ENCODE measurements at places on chromosomes 2 and 18.

DNA sequence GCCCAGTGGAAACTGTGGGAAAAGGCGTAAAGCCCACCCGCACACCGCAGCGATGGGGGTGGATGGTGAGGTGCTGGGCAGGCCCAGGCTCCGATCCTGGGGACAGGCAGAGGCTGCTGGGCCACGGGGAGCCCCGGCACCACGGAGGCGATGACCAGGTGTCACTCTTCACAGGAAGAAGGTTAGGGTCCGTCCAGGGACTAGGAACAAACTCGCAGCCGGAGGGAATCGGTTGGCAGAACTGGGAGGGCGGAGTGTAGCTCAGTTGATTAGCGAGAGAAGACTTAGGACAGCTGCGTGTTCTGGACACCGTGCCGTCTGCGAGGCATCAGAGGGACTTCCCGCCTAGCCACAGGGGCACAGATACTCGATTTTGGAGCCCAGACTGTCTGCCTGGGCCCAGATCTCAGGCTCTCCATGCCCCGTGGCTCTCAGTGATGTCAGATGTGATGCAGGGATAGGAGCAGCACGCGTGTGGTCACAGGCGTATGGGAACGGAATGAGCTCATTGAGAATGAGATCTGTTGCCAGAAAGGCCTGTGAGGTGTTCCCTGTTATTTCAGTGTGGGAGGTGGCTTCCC lies 16.1 kb upstream of the ALLC start:
- DNase-seq: no peak

DNA sequence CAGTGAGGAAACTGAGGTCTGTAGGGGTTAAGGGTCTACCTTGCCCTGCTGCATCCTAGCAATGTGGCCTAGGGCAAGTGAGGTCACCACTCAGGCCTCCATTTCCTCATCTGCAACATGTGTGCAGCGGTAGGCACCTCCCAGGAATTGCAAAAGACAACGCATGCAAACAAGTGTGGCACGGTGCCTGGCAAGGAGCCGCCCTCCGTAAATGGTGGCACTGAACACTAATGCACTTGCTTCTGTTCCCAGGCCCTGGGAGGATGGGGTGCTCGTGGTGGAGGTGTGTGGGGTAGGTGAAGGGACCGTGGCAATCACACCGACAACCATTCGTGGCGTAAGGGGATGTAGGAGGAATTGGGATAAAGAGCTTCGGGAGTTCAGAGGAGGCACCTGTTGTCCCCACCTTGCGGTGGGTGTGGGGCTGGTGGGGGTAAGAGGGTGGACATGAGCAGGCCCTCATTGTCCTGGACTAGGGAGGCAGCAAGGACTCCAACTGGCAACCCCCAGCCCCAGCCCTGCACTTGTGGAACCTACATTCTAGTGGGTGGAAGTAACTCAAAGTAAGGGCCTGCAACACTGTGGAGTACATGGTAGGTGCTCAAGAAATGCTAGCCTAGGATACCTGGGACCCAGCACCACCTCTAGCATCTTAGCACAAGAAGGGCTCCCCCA lies 26.0 kb downstream of the ATOH8 start:
- DNase-seq: no peak

GRCh38 chr18:9330419-9330818 lies 4.2 kb upstream of the TWSG1 start:
- no peak for DNase-seq

- DNase-seq: no peak
Measured at GRCh38 chr2:127660291-127660578, 14.3 kb downstream of the GPR17 start.

DNA sequence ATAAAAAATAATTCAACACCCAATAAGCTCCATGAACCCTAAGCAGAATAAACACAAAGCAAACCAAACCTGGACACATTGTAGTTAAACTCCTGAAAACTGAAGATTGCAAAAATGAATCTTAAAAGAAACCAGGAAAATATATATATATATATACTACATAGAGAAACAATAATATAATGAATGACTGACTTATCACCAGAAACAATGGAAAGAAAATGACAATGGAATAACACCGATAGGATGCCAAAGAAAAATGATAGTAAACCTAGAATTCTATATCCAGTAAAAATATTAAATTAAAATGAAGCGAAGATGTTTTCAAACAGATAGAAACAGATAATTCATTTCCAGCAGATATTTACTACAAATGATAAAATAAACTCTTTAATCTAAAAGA lies 346.9 kb downstream of the IRS1 start:
- no peak for DNase-seq

GRCh38 chr2:8413589-8414135 lies 268.2 kb upstream of the ID2 start:
- no peak for DNase-seq

DNA sequence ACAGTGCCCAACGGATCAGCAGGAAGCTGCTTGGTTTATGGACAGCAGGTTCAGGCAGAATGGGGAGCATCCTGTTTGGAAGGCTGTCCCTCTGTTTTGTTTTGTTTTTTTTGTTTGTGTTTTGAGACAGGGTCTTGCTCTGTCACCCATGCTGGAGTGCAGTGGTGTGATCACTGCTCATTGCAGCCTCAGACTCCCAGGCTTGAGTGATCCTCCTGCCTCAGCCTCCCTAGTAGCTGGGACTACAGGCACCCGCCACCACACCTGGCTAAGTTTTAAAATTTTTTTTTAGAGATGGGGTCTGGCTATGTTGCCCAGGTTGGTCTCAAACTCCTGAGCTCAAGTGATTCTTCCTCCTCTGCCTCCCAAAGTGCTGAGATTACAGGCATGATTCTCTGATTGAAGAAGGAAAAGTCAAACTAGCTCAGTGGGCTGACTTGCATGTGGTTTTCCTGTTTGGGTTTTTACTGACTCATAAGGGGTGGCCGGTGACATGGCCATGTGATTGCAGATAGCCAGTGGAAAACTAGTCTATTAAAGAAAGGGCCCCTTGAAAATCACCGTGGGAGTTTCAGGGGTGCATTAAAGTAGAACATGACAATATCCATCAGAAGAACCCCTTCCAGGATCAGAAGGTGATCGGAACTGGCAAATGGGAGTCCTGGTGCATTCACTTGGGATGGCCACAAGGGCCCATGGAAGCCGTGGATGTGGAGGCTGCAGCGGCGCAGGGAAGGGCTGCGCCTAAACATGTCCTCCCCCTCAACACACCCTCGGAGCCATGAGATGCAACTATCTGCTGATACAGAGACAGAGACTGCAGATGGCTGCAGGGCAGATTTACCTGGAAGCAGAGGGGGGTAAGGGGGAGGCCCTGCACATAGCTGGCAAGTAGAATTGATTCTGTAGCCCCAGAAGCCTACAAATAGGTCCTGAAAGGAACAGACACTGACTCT lies 26.5 kb downstream of the AQP12B start:
- no peak for DNase-seq

DNA sequence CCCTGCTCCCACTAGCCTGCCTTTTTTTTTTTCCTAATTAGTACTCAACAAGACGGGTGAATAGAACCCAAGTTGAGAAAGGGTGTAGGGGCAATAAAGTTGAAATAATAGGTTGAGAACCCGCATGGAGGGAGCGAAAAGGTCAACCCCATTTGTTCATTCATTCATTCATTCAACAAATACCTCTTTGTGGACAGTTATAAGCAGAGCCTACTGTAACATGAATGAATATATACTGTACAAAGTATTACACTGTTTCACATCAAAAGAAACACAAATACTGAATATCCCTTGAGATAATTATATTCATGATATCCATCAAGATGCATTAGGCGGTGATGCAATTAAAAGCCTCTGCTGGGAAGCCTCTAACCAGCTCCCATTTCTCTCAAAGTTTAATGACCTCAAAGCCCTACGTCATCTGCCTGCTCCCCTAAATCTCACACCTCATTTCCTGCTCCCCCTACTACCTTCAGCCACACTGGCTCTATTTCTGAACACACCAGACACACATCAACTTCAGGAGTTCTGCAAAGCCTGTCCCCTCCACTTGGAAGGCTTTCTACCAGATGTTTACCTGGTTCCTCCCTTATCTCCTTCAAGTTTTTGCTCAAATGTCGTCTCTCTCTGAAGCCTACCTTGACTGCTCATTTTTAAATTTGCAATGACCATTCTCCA lies 1.4 kb upstream of the NBAS start:
- no peak for DNase-seq

DNA sequence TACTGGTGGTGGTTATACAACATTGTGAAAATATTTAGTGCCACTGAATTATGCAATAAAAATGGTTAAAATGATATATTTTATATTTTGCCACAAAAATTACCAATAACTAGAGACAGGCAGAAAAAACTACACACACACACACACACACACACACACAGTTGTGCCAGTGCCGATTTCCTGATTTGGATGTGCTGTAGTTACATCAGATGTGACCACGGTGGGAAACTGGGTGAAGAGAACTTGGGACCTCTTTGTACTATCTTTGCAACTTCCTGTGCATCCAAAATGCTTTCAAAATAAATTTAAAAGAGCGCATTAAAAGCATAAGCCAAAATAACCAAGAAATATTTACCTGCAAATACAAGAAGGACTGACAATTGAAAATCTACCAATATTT lies 61.6 kb upstream of the CCBE1 start:
- DNase-seq: no peak

DNA sequence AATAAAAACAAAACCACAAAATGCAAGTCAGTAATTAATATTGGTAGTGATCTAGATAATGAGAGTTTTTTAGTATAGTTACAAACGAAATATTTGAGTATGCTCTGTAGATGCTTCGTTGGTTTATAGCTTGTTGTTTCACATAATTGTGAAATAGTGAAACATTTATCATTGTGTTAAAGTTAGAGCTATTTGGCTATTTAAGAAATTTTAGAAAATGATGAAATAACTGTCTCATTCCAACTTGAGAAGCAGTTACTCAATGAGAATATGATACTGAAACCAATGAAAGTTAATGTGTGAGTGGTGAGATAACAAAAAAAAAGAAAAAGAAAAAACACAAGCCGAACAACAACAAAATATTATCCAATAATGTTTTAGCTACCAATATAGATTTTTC lies 475.6 kb upstream of the ZEB2 start:
- DNase-seq: no peak

DNA sequence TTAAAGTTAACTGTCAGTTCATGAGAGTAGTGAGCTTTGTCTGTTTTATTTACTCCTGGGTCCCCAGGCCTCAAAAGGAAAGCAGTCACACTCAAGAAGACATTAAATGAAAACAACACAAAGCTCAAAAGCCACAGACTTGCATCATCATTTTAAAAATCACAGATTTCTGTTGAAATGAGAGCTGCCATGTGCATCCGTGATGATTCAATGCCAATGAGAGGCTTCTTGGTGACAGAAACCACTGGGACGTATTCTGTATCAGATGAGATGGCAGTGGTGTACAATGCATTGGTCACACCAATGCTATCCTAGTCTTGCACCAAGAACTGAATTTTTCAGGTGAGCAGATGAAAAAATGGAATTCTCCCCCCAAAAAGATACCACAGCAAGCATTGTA lies 204.8 kb downstream of the ANAPC1 start:
- no peak for DNase-seq

DNA sequence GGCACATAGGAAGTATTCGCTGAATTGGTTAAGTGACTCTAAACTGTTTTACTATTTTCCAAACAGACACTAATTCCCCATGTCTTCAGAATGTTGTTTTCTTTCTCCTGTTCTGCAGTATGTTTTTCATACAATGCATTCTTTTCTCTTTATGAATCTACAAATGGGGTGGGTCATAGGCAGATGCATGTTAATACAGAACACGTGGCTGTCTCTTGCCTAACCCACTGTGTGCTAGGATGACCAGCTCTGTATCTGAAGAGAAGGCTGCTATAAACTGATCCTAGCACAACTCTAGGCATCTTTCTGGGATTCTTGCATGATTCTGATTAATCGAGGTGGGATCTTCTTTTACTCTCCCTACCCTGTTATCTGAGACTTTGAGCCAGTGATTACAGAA lies 826.0 kb downstream of the PLCL1 start:
- DNase-seq: no peak

DNA sequence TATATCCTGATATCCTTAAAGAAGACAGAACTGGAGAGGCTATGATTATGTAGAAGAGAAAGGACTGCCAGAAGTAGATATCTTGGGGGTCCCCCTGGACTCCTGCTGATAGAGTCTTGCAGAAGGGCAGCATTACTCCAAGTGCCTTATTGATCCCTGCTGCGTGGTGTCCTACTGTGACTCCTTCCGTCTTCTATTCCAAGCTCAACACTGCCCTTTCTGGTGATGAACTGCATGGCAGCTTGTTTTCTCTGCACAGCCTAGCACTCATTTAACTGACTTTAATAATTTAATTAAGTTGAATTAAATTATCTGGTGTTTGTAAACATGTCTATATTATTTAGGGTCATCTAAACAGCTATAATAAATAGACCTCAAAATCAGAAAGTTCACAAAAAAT lies 194.1 kb upstream of the DSEL start:
- no peak for DNase-seq

DNA sequence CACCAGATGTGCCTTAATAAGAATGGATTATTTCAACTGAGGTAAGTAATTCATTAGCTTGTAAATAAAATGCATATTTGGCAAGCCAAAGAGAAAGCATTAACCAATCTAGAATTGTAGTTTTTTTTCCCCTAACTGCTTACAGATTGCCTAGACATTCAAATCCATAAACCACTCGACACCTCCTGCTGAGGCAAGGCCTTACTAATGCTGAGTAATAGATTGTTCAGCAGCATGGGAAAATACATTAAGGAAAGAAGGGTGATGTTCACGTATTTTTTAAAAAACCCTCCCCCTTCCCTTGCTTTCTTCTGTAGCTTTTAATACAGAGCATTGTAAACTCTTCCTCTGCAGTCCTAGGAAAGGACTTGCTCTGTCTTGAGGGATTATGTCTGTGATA lies 17.0 kb upstream of the LINC00305 start:
- no peak for DNase-seq

DNA sequence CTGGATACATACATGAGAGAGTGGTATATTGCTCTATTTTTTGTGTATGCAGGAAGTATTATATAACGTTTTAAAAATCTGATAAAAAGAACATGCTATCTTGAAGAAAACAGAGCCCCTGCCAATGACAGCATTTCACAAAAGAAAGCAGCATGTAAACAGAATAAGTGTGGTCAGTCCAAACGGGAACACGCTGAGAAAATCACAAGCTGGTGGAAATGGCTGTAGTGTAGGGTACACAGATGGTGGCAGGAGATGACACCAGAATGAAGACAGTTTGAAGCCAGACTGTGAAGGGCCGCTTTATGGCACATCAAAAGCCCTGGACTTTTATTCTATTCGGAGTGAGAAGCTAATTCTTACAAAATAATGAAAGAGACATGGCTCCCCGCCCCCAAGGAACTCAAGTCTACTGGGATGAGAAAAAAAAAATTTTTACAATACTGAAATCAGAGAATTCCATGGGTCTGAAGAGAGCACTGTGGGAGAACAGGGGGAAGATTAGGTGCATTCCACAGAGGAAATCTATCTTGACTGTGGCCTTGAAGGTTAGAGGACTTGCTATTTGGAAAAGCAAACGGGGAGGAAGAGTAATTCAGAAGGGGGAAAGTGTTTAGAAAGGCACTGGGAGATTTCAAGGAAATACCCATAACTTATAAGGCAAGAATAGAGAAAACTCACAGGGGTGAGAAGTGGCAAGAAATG lies 217.7 kb upstream of the SMAD7 start:
- DNase-seq: no peak

- DNase-seq: no peak
Measured at GRCh38 chr2:191666732-191667131, 11.2 kb upstream of the NABP1 start.
